ENCODE measurements at places on chromosomes 4 and X.
A peak's percentile ranks its signal among the peaks of the same experiment; 100 is the strongest.

DNA sequence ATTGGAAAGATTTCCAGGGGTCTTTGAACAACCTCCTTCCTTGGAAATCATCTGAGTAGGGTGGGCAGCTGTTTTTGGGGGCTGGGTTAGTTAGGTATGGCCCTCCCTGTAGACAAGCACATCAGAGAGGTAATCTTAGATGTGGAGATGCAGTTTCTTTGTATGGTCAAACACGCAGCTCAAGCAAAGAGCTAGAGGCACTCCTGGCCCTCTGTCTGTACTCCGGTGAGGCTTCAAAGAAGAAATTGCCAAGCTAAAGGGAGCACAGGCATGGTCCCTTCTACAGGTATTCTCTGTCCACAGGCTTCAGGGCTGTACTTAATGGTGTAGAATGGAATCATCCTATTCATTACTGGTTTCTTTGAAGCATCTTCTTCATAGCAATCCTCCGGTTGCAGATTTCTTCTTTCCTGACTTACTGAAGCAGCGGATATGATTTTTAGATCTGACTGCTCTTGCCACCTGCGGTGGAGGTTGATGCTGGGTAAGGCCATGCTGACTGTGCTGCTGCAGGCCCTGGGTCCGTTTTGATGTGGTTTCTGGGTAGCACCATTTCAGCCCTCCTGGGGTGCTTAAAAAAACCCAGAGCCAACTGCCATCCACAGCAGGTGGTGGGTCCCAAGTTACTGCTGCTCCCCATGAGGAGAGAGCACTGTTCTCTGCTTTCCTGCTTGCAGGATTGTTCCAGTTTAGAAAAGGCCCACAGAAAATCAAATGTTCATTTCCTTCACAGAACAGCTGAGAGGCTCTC lies 318.9 kb upstream of the GATB start:
- peak; percentile 44 for DNase-seq

DNA sequence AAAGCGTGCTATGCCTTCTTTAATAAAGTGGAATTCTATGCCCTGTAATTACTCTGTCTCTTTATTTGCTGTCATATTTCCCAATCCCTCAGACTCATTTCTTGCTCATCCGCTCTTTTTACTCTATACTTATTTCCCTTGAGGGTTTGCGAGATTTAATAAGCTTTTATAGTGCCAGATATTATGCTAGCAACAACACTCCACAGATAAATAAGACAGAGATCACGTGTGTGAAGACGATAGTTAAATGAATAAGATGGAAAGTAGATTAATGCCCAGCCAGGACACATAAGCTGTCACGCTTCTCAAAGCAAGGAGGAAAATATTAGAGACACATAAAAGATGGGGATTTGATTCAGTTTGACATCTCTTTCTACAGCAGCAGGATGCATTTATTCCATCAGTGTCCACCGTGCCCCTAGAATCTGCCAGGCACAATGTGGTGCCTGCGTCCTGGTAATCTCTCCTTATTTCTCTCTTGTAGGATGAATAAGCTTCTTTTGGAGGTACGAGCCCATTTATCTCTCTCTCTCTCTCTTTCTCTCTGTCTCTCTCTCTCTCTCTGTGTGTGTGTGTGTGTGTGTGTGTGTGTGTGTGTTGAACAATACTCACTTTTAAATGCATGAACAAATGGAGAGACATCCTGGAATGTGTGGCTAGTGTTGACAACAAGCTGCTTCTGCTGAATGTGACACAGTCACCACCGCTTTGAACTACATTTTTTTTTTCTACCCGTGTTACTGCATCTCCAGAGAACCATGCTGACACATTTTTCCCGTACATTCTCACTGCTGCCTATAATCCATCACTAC lies 48.2 kb downstream of the TMEM156 start:
- DNase-seq: peak; percentile 19

- no peak for DNase-seq
Observed at GRCh38 chrX:29453333-29453732, 762.0 kb upstream of the MAGEB2 start.

DNA sequence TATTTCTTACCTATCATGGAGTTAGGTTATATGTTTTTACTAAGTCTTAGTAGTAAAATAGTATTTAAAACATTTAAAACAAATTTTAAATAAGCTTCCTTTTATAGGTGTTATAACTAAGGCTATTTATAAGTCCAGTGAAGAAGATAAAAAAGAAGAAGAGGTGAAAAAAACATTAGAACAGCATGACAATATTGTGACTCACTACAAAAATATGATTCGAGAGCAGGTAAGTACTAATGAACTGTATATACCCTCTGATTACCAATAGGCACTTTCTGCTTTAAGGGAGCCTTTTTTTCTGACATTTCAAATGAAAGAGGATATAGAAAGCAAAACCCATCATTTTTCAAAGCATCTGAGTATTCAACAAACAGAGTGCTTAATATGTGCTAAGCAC lies 76.6 kb downstream of the USO1 start:
- no peak for DNase-seq

DNA sequence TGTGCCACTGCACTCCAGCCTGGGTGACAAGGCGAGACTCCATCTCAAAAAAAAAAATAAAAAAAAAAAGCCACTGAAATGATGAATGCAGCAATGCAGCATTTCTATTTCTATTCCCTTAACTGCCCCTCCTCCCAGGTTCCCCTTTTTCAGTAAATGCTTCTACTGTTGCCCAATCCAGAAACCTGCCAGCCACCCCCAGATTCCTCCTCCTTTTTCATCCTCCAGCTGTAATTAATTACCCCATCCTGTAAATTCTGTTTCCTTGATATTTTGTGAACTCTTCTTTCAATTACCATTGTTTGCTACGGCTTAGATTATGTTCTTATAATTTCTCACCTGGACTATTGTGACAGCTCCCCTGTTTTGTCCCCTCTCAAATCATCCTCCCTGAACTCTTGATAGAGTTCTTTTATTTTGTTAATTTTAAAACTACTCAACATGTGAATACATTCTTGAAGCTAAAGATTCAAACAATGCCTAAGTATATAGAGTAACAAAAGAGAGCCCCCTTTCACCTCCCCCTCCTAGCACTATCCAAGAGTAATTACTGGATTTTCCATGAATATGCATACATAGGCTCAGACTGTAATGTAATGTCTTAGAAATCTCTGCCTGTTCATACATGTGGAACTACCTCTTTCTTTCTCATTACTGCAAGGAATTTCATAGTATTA lies 140.6 kb upstream of the GPC4 start:
- no peak for DNase-seq

- DNase-seq: peak; percentile 67
Observed at GRCh38 chrX:12974305-12974795, 560 bp upstream of the TMSB4X start.

DNA sequence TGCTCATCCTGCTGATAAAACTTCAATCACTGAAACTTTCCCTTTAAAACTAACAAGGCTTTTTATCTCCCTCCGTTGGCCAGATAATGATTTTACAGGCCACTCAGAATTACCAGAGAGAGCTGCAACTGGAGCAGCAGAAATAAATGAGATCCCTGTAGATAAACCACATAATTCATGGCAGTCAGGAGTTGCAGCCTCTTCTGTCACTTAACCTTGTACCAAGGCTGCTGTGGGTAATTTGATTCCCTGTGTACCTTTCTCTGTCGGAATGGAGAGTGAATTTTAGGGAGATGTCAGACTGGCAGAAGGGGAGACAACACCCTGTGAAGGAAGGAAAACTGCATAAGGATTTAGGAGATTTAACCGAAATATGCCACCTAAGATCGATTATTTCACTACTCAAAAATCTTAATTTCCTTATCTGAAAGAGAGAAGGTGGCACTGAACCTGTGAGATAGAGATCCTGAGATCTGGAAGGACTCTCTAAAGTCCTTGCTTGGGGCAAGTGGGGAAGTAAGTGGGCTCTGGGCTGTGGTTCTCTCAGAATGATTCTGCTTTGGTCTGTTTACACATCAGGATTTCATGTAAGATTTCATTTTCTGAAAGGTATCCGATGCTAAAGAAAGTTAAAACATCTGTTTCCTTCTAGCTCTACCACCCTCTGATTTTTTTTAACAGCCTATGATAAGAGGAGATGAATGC lies 14.3 kb upstream of the TSPAN5 start:
- DNase-seq: no peak

DNA sequence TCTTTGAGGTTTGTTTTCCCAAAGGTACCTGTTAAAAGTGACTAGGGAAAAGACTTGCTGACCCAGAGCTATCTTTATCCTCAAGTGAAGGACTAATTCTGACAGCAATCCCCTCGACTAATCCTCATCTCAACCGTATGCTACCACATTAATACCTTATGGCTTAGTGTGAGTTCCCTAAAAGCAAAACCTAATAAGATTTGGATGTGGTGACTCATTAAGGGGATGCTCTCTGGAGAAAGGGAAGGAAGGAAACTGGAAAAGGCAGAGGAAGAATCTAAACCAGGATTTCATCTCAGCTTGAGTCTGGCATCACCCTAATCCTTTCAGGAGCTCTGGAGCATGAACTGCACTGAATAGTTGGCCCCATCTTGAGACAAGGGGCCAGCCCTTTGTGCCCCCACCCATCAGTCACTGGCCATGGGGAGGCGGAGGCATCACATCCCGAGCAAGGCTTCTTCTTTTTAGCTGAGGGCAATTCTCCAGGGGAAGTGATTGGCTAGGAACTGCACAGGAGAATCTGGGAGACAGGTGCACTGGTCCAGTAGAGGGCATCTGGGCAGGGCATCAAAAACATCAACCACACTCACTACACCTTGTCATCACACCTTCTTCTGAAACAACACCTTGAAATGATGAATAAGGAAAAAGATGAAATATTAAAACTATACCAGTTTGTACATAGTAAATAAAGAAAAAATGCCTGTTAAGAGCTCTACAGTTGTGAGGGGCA lies 6.9 kb upstream of the BBS7 start:
- no peak for DNase-seq

DNA sequence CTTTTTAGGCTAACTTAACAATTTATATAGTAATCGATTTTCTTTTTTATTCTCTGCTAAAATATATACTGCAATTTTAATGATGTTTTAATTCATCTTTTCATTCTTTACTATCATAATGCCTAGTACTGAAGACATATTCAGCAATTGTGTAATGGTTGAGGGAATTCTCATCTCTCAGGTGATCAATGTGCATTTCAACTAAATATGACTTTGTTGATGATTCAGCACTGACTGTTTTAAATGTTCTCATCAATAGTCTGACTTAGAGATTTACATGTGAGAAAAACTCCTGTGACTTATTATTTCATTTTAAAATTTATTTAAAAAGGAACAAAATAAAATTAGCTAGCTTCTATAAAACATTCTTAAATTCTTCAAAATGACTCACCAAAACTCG lies 1450.3 kb downstream of the STIM2 start:
- no peak for DNase-seq

GRCh38 chr4:184475096-184475461 lies 729 bp upstream of the IRF2 start:
- DNase-seq: peak; percentile 73

DNA sequence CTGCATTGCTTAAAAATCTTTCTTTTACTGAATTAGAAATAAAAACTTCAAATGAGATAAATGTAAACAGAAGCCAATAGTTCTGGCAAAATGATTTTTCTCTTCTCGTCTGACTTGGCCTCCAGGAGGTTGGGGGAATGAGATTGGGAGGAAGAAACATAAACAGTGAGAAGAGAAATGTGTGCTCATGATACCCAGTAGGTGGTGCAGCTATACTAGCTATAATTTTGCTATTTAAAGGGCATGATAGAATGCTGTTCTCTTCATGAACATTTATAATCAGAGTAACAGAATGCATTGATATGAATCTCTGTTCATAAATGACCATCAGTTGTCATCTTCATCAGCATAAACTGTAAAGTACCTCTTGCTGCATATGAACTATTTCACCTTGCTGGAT lies 85.5 kb downstream of the TACR3 start:
- DNase-seq: no peak

- no peak for DNase-seq
Observed at GRCh38 chr4:38011511-38012162, 51.4 kb downstream of the PTTG2 start.

DNA sequence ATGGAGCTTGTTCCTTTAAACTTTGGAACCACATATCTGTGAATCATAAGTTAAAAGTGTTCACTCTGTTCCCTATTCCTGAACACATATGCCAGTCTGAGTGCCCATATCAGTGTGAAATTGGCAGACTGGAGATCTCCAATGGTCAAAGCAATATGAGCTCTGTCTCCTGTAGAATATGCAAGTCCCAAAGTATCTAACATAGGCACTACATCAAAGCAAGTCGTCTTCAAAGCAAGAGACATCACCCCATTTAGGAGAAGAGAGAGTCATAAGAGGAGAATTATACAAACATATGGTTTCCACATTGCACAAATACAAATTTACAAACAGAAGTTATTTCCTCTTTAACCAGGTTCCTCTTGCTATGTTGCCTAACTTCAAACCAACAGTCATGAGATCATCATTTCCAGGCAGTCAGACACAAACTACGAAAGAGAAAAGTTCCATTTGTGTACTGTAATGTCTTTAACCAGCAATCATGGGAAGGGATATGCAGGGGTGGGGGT lies 9.9 kb upstream of the GK start:
- DNase-seq: no peak

- DNase-seq: peak; percentile 25
Observed at GRCh38 chrX:70262952-70263567, 3.1 kb upstream of the P2RY4 start.

- DNase-seq: no peak
Observed at GRCh38 chr4:8010618-8011017, 71.0 kb upstream of the AFAP1 start.

GRCh38 chr4:183853548-183853940 lies 51.6 kb upstream of the STOX2 start:
- no peak for DNase-seq

GRCh38 chrX:9542106-9542760 lies 77.4 kb downstream of the TBL1X start:
- no peak for DNase-seq
